Aortic smooth muscle cell (primary cell): ENCODE measurements at places on chromosomes 5 and 9. TPM values are rescaled to one million over a fixed set of nuclear protein-coding genes. Genes with fewer than 3 reads are reported as not detected.

INSL4 gene
- total RNA-seq, result under 0.01 TPM in 1 of 2 replicates, not detected in the other

IL13 gene
- not detected in 2 replicates for total RNA-seq

PTGR1 gene
- total RNA-seq, result 62.7 and 76.2 TPM in 2 replicates

CCDC183 gene
- total RNA-seq, result 0.19 and 0.26 TPM in 2 replicates

BAG1 gene
- total RNA-seq, result 29.8 and 30.3 TPM in 2 replicates

OTP gene
- total RNA-seq, result not detected in 2 replicates

DNAJA1 gene
- total RNA-seq, result 86.1 and 105 TPM in 2 replicates

GABRG2 gene
- not detected in 2 replicates for total RNA-seq

HDHD3 gene
- total RNA-seq, result 2.9 and 5.9 TPM in 2 replicates

WDR38 gene
- not detected in 2 replicates for total RNA-seq

ADAMTSL2 gene
- 0.06 and 0.79 TPM in 2 replicates for total RNA-seq

NUDT2 gene
- 35.3 and 40.7 TPM in 2 replicates for total RNA-seq

LMX1B gene
- total RNA-seq, result not detected in 2 replicates

IL33 gene
- total RNA-seq, result 180 and 337 TPM in 2 replicates

SELENOP gene
- 10.0 and 12.4 TPM in 2 replicates for total RNA-seq

NPDC1 gene
- 21.4 and 28.4 TPM in 2 replicates for total RNA-seq

HTR4 gene
- total RNA-seq, result 1.9 and 5.7 TPM in 2 replicates

C5orf52 gene
- not detected in 2 replicates for total RNA-seq

PRRC1 gene
- 55.0 and 79.1 TPM in 2 replicates for total RNA-seq

PCDHB7 gene
- total RNA-seq, result 0.79 and 1.1 TPM in 2 replicates

CDH18 gene
- 0.12 TPM in 1 of 2 replicates, not detected in the other for total RNA-seq

GRK6 gene
- 15.8 and 21.7 TPM in 2 replicates for total RNA-seq

MTAP gene
- total RNA-seq, result 22.9 and 33.8 TPM in 2 replicates

ARHGEF39 gene
- 0.44 and 0.53 TPM in 2 replicates for total RNA-seq

FAM193B gene
- total RNA-seq, result 11.2 and 16.0 TPM in 2 replicates

NTNG2 gene
- 1.6 and 4.2 TPM in 2 replicates for total RNA-seq

SCGB3A2 gene
- total RNA-seq, result not detected in 2 replicates

IPO11 gene
- 23.1 and 24.3 TPM in 2 replicates for total RNA-seq

PHF24 gene
- total RNA-seq, result 0.06 and 0.13 TPM in 2 replicates

N4BP3 gene
- total RNA-seq, result 0.68 and 1.5 TPM in 2 replicates

HRCT1 gene
- total RNA-seq, result 1.3 and 2.2 TPM in 2 replicates

SREK1 gene
- 64.7 and 79.5 TPM in 2 replicates for total RNA-seq

GPR151 gene
- not detected in 2 replicates for total RNA-seq

IL5 gene
- total RNA-seq, result not detected in 2 replicates

CKMT2 gene
- total RNA-seq, result 2.8 and 4.0 TPM in 2 replicates

OMD gene
- 1.1 and 4.6 TPM in 2 replicates for total RNA-seq

DYNC2I2 gene
- 56.8 and 67.6 TPM in 2 replicates for total RNA-seq

ZNF483 gene
- total RNA-seq, result 1.3 and 1.9 TPM in 2 replicates

LURAP1L gene
- 12.2 and 17.2 TPM in 2 replicates for total RNA-seq

GPX8 gene
- total RNA-seq, result 91.9 and 108 TPM in 2 replicates
